ENCODE measurements at places on chromosomes 4 and X.

DNA sequence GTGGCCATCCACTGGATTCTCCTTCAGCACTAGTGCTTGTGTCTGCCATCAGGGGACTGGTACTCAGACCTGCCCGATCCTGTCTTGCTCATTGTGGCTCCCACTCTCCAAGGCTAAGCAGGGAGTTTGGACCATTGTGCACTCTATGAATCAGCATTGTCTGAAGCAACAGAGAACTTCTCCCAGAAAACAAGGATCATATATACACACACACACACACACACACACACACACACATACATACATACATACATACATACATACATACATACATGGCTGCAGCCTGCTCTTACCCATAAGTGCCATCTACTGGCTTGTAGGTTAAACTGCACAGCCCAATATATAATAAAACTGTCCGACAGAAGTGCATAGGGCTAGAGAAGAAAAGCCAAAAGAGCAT, 345.3 kb upstream of the LCORL start:
- DNase-seq = no peak

GRCh38 chr4:89275587-89275986, 32.0 kb downstream of the GPRIN3 start:
- no peak for DNase-seq

GRCh38 chrX:110316351-110317060, 1.4 kb downstream of the AMMECR1 start:
- DNase-seq = no peak

DNA sequence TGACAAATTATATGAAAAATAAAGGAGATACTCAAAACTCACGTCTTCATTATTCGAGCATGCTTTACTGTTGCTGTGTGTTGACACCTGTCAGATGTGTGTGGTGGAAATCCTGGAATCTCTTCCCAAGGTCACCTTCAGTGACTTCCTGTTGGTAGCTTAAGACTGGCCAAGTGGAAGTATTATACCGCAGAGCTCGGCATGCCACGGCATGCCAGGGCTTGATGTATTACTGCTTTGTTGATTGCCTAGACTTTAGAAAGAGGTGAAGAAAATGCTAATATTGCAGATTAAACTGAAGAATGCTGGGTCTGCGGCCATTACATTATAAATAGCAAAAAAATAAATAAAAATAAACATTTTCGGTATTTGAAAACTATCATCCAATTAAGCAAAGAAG, 4.6 kb downstream of the TREX2 start:
- DNase-seq = no peak

DNA sequence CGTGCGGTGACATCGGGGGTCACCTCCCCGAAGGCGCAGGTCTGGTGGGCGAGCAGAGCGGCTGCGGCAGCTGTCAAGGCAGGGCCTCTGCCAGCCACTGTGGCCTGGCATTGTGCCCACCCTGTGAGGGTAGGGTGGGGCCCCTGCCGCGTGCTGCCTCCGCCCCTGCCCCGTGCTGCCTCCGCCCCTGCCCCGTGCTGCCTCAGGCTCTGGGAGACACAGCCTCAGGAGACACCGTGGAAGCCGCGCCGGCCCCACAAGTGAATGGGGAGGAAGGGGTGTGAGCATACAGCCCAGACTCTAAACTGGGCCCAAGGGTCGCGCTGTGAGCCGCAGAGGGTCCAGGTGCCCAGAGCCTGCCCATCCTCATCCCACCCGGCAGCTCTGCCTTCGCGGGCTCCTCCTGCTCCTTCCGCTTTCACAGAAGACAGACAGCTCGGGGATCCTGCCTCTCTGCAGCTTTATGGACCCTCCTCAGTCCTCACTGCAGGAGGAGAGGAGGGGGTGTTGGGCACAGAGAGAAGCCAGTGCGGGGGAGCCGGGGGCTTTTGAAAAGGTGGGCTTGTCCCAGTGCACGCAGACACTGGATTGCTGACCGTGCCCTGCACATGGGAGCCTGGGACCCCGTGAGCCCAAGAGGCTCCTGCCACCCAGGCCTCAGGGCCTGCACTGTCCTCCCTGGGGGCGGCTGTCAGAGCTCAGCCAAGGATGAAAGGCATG, 27.4 kb downstream of the PCGF3 start:
- no peak for DNase-seq

DNA sequence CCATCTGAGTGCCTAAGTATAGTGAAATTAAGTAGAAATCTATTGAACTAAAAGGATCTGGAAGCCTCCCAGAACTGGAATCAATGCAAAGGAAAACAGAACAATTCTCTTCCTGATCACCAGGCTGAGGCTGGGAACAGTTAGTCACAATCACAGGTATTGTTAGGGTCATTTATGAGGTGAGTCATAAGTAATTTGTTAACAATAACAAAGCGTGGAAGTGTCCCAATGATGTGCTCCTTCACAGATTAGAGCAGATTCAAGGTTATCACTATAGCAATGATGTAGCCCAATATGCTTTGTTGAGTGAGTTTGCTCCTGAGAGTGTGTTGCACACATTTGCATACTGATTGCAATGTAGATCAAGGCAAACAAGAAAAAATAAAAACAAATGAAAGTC, 228.1 kb downstream of the ZNF674 start:
- DNase-seq = no peak

- no peak for DNase-seq
Observed at GRCh38 chrX:147832707-147833348, 78.9 kb upstream of the FMR1 start.

DNA sequence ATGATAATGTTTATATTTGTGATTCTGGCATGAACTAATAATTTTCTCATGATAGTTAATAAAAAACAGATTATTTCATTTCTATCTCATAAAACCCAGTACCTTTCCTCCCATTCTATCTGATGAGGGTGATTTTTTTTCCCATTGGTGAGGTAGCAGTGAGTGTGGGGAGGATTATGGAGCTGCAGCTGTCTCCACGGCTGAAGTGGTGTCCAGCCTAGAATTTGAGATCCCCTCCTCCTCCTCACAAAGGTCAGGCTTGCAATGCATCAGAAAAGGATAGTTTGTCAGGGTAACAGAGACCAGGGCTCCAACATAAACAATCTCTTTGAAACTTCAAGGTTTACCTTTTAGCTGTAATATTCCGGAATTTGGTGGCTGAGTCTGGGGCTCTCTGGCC, 60.9 kb downstream of the C4orf51 start:
- no peak for DNase-seq

- DNase-seq = no peak
Observed at GRCh38 chr4:70903291-70903603, 1.1 kb downstream of the MOB1B start.

DNA sequence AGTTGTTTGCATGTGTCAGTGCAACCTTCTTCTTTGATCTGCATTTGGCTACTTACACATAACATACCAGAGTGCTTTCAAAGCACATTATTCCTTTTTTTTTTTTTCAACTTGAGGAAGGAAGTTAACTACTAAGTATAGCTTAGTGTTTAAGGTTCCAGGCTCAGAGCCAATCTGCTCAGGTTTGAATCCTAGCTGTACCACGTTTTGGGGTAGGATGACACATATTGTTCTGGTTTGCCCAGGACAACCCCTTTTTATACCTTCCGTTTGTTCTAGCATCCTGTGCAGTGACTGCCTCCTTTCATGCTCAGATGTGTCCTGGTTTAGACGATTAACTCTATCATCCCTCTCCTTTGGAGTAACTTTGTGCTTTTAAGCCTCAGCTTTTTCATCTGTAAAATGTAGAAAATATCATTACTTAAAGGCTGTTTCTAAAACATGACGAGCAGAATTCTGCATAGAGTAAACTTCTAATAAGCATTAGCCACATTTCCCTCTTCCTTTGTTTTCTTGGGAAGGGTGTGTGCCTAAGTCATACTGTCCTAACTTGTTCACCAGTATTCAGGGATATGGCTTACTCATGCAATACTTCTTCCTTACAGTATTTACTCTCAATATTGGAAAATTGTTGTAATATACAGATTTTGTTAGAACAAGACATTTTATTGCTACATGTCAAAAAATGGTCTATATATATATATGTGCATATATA, 281.3 kb downstream of the C4orf33 start:
- DNase-seq = no peak

DNA sequence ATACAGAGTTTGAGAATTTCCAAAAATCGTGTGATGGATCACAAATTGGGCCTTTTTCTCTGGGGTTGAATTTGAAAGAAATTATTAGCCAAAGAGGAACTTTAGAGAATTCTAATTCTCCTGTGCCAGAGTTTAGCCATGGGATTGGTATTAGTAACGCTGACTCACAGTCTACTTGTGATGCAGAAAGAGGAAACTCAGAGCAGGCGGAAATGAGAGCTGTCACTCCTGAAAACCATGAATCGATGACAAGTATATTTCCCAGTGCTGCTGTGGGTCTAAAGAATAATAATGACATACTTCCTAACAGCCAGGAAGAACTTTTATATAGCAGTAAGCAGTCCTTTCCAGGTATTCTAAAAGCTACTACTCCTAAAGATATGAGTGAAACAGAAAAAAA, 64.9 kb downstream of the N4BP2 start:
- DNase-seq = no peak

GRCh38 chrX:68922013-68922412, 93.2 kb downstream of the EFNB1 start:
- DNase-seq = no peak

DNA sequence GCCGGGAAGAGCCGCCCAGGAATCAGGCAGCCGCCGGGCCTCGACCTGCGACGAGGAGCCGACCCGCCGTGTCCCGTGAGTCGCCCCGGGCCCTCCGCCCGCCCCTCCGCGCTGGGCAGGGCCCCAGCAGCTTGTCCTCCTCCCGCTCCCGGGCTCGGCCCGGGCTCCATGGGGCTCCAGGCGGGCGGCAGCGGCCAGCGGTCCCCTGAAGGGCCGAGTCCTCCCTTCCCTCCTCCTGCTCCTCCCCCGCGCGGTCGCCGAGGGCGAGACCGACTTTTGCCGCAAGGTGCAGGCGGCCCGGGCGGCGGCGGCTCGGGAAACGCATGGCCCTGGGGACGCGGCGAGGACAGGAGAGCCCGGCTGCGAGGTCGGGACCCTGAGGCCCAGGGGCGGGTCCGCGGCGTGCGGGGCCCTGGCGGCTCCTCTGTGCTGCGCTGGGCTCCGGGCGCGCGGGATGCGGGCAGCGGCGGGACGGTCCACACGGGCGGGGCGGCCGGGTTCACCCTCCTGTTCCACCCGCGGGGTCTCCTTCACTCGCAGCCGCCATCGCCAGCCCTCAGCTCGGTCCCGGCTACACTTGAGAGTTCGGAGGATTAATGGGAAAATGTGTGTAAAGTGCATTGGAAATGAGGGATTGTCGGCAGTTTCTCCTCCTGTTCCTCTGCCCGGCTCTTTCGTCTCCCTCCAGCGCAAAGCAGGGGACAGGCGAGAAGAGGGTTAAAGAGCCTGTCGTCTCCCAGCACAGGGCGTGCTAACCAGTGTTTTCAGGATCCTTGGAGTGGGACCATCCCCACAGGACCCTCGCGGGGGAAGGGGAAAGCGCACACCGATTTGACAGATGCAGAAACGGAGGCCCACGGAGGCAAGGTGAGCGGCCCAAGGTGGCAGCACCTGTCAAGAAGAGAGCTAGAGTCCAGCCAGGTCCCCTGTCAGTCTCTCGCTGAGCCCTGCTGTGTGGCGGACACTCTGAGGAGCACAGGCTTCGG, 16.6 kb upstream of the ZNF718 start:
- DNase-seq = no peak

DNA sequence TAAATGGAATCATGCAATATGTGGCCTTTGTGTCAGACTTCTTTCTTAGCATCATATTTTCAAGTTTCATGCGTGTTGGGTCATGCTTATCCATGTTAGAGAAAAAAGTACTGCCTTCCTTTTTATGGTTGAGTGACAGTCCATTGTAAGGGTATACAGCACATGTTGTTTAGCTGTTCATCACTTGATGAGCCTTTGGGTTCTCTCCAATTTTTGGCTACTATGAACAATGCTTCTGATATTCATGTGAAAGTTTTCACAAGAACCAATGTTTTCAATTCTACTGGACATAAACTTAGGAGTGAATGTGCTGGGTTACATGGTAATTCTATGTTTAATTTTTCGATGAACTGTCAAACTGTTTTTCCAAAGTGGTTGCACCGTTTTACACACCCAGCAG, 28.1 kb upstream of the LNX1 start:
- DNase-seq = no peak

GRCh38 chr4:107579099-107579498, 140.9 kb downstream of the PAPSS1 start:
- no peak for DNase-seq

- DNase-seq = no peak
Observed at GRCh38 chrX:116172976-116173375, 2.4 kb downstream of the AGTR2 start.

DNA sequence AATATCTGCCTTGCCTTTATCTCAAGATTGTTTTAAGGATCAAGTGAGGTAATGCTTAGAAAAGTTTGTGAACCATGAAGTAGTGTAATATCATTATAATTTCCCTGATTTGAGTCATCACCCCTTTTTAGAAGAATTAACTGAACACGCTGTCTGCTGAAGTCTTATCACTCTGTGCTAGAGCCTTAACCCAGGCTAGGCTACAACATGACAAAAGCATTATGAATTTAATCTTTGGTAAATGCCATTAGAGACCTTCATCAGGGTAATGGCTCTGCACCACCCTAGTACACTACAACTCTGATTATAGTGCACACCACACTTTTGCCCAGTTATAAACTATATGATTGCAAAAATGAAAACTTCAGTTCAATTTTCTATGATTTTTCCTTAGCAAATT, 118.3 kb downstream of the ADGRL3 start:
- no peak for DNase-seq

GRCh38 chr4:8422786-8423185, 17.7 kb downstream of the ACOX3 start:
- DNase-seq = no peak

DNA sequence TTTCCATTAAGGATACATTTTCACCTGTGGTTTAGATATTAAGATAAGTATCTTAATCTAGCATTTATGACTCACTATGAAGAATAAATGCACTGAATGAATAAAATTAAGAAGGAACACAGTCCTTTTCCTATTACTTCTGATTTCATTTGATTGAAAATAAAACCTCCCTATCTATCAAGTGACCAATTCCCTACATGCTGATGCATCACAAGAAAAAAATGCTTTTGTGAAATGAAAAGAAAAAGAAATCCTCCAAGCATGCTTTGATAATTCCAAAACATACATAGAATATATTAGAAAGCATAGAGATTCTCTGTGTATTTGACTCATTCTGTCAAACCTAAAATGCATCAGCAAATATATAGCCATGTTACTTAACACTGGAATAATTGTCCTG, 37.1 kb downstream of the PCDH10 start:
- no peak for DNase-seq

DNA sequence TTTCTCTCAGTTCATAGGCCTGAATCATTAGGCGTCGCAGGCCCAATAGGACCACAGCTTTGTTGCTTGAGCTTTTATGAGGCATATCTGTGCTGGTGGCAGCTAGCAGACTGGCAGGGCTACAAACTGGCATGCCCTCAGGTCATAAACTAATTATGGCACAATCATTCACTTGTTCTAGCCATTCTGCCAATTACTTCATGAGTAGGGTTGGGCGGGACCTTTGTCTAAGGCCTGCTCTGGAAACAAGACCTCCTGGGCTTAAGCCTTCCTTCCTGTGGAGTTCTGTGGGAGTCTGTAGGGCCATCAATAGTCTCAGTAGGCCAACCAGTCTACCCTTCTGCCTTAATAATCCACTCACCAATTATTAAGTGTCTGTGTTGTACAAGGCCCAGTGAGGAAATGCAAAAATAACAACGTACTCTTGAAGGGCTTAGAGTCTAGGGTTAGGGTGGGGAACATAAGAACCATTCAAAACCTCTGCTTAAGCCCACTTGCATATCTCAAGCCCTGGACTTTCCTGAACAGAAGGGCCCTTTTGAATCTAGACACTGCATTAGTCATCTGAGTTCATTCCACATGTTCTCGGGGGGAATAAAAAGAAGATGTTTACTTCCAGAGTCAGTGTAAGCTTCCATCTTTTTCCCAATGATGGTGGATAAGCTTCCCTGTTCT, 44.5 kb downstream of the SHROOM4 start:
- DNase-seq = no peak

GRCh38 chrX:30156880-30157560, 58.3 kb upstream of the MAGEB2 start:
- no peak for DNase-seq

All from stimulated activated CD4-positive, alpha-beta T cell treated with anti-CD3 and anti-CD28 coated beads, TNF-alpha, amount 100 ng/mL, for 1 hour (primary cell).